ENCODE measurements at places on chromosomes 5 and 9.

DNA sequence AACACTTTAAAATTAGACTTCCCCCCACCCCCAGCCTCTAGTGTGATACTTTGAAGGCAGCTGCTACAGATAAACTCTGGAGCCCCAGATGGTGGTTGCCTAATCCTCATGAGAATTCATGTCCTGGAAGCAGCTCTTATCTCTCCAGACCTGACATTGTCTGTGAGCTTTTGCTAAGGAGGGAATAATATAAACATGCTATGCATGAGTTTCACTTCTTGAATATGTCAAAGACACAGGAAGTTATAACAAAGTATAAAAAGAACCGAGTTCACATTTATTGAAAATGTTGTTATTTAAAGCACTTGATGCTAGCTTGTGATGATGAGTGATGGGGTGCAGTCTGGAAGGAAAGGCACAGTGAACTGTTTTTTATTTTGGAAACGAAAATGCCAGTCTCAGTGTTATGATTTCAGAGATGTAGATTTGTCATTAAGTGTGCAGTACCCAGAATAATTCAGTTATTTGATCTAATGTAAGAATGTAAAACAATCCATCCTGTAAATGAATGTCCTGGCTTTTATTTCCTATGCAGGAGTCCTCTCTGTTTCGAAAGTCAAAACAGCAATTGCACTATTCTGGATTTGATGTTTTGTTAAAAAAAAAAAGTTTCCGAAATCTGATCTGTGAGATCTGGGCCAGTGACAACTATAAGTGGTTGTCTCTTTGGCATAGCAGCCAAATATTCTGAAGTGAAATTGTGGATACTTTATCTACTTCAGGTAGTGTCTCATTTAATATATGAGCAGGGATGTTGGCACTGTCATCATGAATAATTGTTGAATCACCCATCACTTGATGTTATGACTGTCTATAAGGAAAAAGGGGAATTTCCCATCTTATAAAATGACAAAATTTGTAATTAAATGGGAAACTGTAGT, 77.0 kb downstream of the ZCCHC7 start:
- DNase-seq = no peak

DNA sequence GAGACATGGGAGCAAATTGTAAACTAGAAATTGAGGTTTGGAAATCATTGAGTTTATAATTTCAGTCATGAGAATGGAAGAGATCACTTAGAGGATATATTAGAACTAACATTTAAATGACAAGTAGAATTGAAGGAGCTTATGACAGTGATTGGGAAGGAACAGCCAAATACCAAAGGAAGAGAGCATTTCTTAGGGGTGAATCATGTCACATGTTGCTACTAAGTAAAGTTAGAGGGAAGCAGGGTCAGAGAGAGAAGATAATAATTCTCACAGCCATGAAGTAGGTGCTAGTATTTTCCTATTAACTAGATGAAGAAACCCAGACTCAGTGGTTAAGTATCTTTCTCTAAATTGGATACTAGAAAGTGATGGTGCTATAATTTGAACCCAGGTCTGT, 59.3 kb downstream of the COMMD10 start:
- no peak for DNase-seq

DNA sequence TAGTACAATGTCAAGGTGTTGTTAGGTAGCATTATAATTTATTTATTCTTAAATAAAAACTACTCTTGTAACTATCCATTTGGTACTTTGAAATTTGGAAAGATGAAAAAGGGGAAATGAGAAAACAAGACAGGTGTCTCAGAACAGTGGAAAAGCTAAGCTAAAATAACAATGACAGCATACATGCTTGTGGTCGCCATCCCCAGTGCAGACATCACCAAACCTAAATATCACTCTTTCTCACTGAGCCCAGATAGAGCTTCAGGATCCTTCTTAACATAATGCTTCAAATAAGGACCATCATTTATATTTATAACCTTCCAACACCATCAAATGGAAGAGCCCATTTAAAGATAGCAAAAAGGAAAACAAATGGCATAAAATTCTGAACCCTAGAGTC, 434.4 kb upstream of the BRINP1 start:
- no peak for DNase-seq

DNA sequence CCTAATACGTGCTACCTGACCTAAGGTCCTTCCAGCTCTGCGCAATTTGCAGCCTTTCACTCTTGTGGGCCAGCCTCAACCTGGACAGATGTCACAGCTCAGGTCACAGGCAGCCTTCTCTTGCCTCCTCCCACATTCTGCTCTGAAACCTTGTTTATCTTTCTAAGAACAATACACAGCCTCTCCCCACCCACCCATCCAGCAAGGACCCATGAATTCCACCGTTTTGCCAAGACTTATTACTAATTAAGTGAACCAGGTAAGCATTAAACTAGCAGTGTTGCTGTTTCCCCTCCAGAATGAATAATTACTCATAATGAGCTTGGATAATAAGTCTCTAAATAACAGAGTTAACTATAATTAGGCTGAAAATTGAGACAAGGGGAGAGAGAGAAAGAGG, 11.0 kb downstream of the FABP6 start:
- DNase-seq = no peak

DNA sequence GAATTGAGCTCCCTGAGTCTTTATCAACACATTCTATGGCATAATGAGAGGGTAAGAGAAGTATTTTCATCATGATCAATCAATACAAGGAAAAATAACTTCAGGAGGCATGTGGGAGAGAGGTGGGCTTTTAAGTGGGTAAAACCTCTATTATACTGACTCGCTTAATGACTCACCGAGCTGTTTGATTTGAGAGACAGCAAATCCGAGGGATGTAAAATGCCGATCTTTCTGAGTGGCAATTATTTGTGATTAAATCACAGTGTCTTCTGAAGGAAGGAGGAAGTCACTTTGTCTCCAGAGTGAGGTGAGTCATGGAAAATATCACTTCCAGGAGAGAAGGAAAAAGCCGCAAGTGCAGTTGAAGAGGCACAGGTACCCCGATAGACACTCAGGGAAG, 320.4 kb downstream of the DRD1 start:
- DNase-seq = no peak

- no peak for DNase-seq
Measured at GRCh38 chr5:163938595-163938994, 433.2 kb downstream of the MAT2B start.

All from HEK293T (cell line).